CD4-positive, alpha-beta T cell (primary cell): ENCODE measurements at places on chromosomes 4 and X.

DNA sequence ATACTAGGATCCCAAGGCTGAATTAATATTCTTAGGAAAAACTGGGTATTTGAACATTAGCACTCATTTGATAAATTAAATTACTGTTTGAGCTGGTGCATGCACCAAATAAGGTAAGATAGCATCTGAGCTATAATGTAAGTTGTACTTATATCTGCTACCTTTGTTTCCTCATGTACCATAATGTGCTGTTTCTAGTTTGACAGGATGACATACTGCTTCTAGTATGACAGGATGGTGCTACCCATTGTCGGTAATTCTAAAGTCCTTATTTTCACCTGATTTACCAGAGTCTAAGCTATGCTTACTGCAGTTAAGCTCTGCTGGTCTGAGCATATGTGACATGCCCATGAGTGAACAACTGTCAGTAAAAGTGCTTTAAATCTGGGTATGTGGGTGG lies 1017.5 kb upstream of the IGFBP7 start:
- DNase-seq, result no peak

DNA sequence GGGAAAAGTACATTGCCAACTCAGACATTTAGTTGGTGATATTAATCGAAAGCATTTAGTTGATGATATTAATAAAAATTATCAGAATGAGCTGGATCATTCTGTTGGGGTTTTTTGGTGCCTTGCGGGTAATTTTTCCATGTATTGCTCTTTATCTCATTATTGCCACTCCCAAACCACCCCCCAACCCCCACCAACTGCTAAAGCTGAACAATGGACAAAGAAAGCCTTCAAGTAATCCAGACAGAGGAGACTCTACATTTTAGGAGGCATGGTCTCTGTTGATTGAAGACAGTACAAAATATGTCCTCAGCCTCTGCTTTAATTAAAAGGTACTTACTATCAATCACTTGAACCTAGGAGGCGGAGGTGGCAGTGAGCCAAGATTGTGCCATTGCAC lies 22.5 kb downstream of the PDK3 start:
- DNase-seq, result no peak

DNA sequence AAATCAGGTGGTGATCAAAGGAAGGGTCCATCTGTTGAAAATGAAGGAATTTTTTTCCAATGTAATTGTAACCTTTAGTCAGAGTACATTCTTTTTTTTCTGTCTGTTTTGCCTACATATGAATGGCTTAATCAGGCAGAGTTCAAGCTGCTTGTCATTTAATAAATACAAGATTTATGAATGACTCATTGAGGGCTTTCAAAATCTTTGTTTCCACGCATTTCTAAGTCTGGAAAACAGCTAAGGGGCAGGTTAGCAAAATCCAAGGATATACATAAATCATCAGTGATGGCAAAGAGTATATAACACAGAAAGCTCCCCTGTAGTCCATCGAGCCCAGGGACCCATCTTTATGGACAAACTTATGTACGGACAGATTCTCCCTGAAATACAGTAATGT lies 1.8 kb downstream of the CA5B start:
- no peak for DNase-seq

DNA sequence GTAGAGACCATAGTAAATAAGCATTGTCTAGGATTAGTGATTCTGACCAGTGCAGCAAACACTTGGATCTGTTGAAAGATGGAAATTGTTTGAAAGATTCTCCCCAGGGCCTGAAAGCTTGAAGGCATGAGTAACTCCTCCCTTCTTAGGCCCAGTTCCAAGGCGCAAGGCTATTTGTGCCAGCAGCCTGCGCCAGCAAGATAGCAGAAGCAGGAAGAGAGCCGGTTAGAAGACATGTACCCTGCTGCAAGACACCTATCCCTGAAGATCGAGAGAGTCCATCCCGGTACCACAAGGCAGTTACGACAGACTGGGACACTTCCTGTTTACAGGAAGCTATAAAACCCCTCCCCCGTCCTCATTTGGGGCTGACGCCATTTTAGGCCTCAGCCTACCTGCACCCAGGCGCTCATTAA lies 72.4 kb upstream of the JADE1 start:
- DNase-seq, result no peak

- no peak for DNase-seq
These were observed 190.2 kb downstream of the SMIM20 start for GRCh38 chr4:26104056-26104685.

DNA sequence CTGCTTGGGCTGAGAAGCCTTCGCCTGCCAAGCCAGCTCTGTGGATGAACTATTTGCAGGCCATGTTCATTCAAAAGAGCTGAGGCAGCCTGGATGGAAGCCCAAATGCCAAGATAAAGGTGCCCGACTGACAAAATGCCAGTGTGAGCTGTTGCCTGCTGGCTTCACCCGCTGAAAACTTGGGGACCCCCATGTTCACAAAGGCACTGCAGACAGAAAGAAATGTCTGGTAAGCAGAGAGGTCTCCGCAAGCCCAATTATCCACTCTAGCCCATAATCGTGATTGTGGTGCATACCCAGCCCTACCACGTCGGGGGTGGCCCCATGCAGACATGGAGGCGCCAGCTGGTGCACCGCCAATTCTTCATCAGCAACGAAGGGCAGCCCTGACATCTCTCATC lies 13.0 kb upstream of the SMIM20 start:
- no peak for DNase-seq

GRCh38 chr4:150681063-150681462 lies 99.1 kb downstream of the MAB21L2 start:
- DNase-seq, result no peak

GRCh38 chrX:28124416-28124815 lies 143.2 kb upstream of the DCAF8L1 start:
- no peak for DNase-seq

- DNase-seq, result no peak
These were observed 43.2 kb downstream of the MANBA start for GRCh38 chr4:102717448-102718092.

GRCh38 chr4:27790911-27791310 lies 930.3 kb downstream of the STIM2 start:
- no peak for DNase-seq

DNA sequence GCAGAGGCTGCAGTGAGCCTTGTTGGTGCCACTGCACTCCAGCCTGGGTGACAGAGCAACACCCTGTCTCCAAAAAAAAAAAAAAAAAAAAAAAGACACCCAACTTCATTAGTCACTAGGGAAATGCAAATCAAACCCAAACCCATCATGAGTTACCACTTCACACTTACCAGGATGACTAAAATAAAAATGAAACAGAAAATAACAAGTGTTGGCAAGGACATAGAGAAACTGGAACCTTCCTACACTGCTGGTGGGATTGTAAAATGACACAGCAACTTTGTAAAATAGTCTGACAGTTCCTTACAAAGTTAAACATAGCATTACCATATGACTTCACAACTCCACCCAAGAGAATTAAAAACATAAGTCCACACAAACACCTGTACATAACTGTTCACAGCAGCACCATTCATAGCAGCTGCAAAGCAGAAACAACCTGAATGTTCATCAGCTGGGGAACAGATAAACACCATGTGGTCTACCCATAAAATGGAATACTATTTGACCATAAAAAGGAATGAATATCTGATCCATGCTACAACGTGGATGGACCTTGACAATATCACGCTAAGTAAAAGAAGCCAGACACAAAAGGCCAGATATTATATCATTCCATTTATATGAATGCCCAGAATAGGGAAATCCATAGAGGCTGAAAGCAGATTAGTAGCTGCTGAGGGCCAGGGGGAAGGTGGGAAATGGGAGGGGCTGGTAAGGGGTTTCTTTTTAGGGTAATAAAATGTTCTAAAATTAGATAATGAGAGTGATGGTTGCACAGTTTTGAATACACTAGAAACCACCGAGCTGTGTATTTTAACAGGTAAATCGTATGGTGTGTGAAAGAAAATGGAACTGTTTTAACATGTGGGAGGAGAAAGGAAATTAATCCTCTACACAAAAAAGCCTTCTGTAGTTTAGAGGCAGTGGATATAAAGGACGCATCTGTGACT lies 18.3 kb downstream of the CD99L2 start:
- no peak for DNase-seq

- DNase-seq, result no peak
These were observed 93.0 kb downstream of the ZXDA start for GRCh38 chrX:57817302-57817701.

GRCh38 chrX:13257223-13258051 lies 62.4 kb downstream of the ATXN3L start:
- DNase-seq, result peak; percentile 35

GRCh38 chr4:114986133-114986532 lies 127.3 kb downstream of the NDST4 start:
- DNase-seq, result no peak

- no peak for DNase-seq
These were observed 220.3 kb upstream of the GIMD1 start for GRCh38 chr4:106588891-106589290.

DNA sequence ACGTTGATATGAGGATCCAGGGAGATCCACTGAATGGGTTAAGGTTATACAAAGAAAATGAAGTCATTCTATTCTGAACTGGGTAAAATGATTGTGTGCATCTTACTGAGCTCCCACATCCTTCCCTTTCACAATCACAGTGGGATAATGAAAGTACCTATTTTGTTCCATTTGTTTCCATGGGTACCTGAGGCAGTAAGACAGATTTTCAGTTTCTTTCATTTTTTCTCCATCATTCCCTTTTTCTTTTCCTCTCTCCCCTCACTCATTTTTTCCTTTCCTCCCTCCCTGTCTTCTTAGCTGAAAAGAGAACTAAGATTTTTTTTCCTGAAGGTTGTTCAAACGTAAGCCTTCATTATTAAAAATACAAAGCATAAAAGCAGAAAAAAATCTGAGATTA lies 4.6 kb downstream of the GRIA2 start:
- DNase-seq, result no peak

GRCh38 chr4:92615049-92615448 lies 311.3 kb downstream of the GRID2 start:
- no peak for DNase-seq

DNA sequence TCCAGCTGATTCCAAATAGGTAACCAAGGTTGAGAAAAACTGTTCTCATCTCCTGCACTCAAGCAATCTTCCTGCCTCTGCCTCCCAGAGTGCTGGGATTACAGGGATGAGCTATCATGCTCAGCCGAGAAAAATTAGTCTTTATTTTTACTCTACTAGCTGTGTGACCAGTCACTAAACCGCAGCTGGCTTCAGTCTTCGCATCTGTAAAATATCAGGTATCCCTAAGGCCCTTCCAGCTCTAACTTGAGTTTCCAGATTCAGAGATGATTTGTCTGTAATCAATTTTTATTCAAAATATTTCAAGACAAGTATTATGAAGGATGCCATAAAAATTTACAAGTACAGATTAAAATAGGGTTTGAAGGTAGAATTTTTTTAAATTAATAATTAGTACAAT lies 3.5 kb downstream of the ADH6 start:
- no peak for DNase-seq

- no peak for DNase-seq
These were observed 46.6 kb downstream of the IL13RA2 start for GRCh38 chrX:114970806-114971205.

DNA sequence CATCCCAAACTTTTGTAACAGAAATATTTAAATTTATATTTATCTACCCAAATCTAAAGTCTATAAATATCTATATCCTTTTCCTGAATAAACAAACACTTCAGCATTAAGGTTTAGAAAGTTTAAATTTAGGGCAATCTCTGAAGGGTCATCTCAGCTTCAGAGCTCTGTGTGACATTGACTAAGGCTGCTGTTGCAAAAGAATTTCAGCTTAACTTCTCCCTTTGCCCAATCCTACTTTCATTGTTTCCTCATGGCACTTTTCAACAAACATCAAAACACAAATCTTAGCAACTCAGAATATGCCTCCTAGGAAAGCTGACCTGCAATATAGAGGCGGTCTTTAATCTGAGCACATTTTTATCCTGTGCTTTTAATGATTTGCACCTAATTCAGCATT lies 79.7 kb upstream of the BANK1 start:
- no peak for DNase-seq

GRCh38 chr4:173502282-173502681 lies 27.7 kb downstream of the HAND2 start:
- no peak for DNase-seq

DNA sequence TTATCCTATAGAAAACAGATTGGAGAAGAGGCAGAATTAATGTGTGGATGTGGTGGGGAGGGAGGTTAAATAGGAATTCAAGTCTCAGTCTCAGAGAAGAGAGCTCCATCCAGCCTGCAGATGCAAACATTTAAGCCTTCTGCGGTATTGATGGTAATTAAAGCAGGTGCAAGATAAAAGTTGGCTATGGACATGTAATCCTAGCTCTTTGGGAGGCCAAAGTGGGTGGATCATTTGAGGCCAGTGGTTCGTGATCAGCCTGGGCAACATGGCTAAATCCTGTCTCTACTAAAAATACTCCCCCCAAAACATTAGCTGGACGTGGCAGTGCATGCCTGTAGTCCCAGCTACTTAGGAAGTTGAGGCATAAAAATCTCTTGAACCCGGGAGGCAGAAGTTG lies 332.7 kb downstream of the PABPC4L start:
- DNase-seq, result no peak

DNA sequence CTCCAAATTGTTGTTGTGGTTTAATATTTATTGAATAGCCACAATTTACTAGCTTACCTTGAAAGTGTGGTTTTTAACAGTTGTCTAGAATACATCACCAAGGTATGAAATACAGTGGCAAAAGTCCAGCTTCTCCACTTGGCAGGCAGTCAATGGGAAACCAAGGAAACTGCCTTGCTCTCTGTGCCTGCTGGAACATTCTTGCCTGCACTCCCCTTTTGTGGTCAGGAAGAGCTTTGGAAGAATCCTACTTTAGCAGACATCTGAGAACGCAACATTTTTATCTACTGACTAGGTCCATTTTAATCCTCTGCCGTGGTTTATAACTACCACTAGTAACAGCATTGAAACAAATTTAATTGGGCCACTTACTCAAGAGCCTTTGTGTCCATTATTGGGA lies 64.5 kb downstream of the TENM3 start:
- DNase-seq, result no peak

DNA sequence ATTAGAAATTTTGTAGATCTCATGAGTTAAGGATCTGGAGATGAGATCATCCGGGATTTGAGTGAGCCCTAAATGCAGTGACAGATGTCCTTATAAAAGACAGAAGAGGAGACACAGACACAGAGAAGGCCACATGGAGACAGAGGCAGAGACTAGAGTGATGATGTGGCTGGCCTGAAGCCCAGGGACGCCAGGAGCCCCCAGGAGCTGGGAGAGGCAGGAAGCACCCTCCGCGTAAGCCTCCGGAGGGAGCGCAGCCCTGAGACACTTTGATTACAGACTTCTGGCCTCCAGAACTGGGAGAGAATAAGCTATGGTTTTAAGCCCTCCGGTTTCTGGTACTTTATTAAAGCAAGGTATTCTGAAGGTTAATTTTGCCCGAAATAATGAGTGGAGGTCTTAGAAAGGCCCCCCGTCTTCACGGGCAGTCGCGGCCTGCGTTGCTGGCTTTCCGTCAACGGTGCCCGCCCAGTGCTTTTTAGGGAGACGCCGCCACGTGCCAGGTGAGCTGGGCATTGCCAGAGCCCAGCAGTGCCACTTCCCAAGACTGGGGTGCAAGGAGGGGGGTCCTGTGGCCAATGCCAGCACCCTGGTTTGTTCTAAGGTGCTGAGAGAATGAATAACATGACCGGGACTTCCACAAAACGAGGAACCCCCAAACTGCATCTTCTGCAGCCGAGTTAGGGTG lies 8.1 kb downstream of the DHRSX start:
- DNase-seq, result no peak

- peak; percentile 52 for DNase-seq
These were observed 23.2 kb downstream of the PRPS2 start for GRCh38 chrX:12814420-12814819.

GRCh38 chr4:159400558-159401225 lies 297.8 kb downstream of the RAPGEF2 start:
- no peak for DNase-seq
